Activated CD8-positive, alpha-beta T cell treated with anti-CD3 and anti-CD28 coated beads, Interleukin-2, amount 10 ng/mL, durations not matched to agents 7 days and 5 days (primary cell): ENCODE measurements at places on chromosomes 11 and 22. TPM values are rescaled to one million over a fixed set of nuclear protein-coding genes. Genes with fewer than 3 reads are reported as not detected.
A peak's percentile ranks its signal among the peaks of the same experiment; 100 is the strongest.

DNA sequence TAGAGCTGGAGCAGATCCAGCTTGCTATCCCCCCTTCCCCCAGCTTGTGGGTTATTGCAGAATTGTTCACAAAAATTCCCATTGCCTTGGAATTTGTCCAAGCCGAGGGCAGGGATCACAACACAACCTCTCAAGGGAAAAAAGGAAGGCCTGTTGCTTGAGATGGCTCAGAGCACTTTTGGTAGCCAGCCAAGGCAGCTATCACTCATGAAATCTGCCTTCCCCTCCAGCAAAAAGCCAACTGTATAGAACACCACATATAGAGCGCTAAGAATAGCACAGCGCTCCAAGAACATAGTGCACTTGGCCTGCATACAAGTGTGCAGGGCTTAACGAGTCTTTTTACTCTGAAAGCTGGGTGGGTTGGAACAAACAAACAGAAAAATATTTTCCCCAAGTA lies 46.2 kb downstream of the FAM83F start:
- H3K4me3 ChIP-seq, result no peak overlapping the region
- H3K4me1 ChIP-seq, result peaks cover 40% of the 10 kb centered on the region
- peaks cover 4% of the 10 kb centered on the region for H3K36me3 ChIP-seq
- H3K27ac ChIP-seq, result peak overlapping the region; percentile 19
- no peak for DNase-seq

DNA sequence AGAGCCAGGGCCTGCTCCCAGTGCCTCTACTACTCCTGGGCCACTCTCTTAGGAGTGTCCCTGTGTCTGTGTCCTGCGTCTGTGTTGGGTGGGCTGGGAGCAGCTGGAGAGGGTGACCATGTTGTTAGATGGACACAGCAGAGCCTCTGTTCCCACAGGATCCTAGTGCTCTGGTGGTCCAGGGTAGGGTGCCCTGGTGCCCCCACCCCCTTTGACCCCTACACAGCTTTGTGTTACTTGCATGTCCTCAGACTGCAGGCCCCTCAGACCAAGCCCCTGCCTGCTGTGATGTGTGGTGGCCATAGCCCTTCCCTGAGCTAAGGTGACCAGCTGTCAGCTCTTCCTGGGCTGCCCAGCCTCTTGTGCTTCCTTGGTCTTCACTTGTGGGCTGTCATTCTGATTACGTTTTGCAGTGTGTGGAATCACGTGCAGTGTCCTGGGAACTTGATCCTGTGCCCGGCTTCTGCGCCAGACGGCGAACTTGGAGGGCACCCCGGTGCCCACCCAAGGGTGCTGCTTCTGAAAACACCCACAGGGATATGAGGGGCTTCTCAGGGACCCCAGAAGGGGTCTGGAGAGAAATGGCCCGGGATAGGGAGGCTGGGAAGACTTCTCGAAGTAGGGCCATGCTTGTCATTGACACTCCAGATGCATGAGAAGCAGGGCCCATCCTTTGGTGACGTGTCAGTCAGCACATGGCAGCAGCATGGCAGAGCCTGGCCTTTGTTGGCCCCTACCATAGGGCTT lies 1.5 kb downstream of the TANGO2 start:
- H3K4me3 ChIP-seq, result peak overlapping the region; percentile 91
- H3K36me3 ChIP-seq, result peaks cover 8% of the 10 kb centered on the region
- H3K4me1 ChIP-seq, result peaks cover 41% of the 10 kb centered on the region
- H3K27ac ChIP-seq, result peak overlapping the region; percentile 87
- peaks cover 14% of the 10 kb centered on the region for H3K27me3 ChIP-seq

Gene SLC22A25
- not detected for total RNA-seq

Gene AMOTL1
- 6.6 TPM for total RNA-seq

Gene MB
- not detected for total RNA-seq

Gene STK33
- total RNA-seq, result 3.7 TPM
